ENCODE measurements at places on chromosomes 6 and 20.
A peak's percentile ranks its signal among the peaks of the same experiment; 100 is the strongest.

DNA sequence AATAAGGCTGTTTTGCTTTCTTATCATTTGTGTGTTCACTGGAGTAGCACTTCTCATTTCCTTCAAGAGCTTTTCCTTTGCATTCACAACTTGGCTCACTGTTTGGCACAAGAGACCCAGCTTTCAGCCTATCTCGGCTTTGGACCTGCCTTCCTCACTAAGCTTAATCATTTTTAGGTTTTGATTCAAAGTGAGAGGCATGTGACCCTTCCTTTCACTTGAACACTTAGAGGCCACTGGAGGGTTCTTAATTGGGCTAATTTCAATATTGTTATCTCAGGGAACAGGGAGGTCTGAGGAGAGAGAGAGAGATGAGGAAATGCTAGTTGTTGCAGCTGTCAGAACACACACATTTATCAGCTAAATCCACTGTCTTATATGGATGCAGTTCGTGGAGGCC, 82.9 kb upstream of the SCAF8 start:
- DNase-seq: no peak

GRCh38 chr6:147108259-147108910, 95.8 kb upstream of the STXBP5 start:
- no peak for DNase-seq

- no peak for DNase-seq
Observed at GRCh38 chr6:33254591-33254990, 17.1 kb downstream of the VPS52 start.

- no peak for DNase-seq
Observed at GRCh38 chr6:137722749-137723272, 144.2 kb upstream of the TNFAIP3 start.

GRCh38 chr6:143536461-143536865, 24.9 kb upstream of the FUCA2 start:
- peak; percentile 44 for DNase-seq

DNA sequence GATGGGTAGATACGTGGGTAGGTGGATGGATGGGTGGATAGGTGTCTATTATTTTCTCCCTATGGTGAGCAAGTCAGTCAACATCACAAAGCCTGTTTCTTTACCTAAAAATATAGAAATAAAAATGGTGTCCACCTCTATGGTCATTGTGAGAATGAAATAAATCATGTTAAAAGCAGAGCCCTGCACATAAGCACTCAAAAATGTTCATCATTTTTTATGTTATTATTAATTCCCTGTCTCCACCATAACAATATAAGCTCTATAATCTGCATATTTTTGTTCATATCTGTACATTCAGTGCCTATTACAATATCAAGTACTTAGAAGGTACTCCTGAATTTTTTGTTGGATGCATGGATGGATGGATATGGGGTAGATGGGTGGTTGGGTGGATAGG, 177.6 kb downstream of the ZMYND8 start:
- no peak for DNase-seq

DNA sequence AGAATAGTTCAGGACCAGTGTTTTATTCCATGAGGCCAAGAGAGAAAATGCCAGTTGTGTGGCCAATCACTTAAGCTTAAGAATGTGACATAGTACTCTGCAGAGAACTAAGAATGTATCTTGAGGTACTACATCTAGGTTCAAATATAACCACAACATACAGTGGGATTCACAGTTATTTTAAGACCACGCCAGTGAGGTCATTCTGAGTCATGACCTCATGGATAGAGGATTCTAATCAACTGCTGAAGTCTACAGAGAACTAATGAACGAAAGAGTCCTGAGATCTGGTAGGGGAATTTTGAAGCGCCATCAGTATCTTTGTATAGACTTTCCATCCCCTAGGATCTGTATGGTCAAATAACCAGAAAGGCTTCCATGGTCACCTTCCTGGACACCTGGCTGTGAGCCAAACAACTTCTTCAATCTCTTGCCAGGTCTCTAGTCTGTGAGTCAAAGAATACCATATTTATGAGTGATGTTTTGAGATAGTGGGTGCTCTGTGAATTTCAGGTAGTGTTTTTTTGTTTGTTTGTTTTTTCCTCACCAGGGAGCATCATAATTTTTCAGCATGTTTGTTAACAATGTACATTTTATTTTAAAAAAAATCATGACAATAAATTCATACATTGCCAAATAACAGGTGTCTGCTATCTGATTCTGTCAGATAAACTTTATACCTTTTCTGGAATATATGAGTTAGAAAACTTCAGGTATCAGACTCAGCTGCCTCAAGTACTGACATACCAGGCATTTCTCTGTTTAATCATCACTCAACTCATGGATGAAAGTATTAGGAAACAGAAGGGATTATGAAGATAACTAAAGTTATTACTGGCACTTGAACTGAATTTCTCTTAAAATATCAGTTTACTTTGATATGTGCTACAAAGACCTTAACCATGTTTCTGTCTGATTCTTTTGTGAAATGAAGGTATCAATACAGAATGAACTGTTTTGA, 217.9 kb downstream of the PLCB4 start:
- DNase-seq: no peak

DNA sequence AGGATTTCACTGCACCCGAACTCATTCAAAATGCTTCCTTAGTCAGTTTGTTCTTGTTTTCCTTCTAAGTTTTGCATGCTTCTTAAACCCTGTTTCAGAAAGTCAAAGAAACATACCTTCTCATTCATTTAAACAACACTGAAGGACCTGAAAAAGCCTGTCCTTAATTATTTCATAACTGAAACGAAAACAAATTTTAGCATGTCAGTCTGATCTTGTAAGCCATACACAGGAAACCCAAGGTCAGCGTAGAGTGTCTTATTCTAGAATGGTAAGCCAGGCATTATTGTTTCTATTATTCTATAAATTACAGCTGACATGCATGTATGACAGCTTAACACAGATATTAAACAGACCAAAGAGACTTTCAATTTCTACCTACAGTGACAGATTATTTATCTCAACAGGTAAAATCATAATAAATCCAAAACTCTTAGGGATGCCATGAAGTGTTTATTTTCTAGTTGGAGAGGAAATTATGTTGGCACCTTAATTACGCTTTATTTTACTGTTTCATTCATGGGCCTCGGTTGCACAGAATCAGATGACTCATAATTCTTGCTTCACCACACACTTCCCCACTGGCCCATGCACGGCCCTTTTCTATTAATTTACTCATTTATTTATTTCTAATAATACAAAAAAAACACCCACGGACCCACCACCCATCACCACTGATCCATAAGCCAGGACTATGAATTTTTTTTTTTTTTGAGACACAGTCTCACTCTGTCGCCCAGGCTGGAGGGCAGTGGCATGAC, 39.3 kb upstream of the DUSP22 start:
- DNase-seq: no peak

GRCh38 chr20:20231528-20232298, 136.2 kb upstream of the INSM1 start:
- no peak for DNase-seq

GRCh38 chr20:18103497-18103896, 34.2 kb upstream of the KAT14 start:
- no peak for DNase-seq

DNA sequence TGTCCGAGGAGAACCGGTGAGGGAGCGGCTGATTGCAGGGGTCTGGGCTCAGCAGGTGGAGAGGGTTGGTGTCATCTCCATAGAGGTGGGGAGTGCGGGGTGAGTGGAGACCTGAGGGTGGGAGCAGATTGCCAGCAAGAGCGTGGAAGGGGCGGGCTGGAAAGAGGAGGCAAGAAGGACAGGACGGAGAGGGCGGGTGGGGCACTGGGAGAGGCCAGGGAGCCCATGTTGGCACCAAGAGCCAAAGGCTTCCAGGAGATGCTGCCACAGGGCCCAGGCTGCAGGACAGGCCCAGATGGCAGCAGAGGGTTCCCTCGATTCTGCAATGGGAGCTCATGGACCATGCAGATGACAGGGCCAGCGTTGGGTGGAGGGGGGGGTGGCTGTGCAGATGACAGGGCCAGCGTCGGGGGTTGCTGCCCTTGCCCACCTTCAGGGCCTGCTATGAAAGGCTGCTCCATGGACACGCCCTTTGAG, 105.4 kb downstream of the TMEM242 start:
- DNase-seq: no peak

- DNase-seq: no peak
Observed at GRCh38 chr20:45189067-45189609, 14.4 kb downstream of the PI3 start.

DNA sequence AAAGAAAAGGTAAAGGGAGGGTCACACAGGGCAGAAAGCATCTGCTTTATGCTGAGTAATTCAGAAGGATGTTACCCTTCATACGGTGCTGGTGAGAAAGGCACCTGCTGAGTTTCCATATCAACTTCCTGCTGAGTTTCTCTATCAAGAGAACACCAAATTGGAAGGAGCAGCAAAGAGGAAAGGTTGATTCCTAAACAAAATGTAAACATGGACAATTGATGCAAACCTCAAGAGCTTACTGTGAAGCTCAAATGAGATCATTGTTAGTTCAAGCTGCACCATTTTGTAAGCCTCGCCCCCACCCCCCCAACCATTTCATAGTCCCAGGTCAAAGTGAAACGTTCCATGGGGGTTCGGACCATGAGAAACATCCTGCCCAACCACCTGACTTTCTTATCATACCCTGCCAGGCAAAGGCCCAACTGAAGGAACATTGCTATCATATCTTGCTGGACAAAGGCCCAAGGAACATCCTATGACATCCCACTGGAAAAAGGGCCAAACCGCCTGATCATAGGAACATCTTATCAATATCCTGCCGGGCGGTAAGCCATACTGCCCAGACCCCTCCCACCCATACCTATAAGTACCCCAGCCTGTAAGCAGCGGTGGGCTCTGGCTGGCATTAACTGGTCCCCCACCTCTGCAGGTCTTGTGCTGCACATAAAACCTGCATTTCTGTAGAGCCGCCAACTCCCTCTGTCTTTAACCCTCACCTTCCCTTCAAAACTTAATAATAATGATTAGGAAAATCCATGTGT, 171.6 kb downstream of the UBE3D start:
- no peak for DNase-seq

DNA sequence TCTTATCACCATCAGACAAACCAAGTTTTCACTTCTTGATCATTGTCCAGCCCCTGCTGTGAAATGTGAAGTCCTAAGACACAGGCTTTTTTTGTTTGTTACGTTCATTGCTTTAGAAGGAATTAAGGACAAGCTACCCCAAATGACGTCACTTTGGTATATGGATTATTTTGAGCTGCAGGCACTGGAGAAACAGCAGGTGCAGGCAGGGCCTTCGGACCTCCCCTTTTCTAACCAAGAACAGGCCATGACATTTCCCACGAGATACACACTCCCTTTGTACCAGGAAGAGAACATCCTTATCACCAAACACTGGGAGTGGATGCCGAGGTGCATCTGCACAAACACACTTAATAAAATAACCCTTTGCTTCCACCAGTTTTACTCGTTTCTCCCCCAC, 418.0 kb upstream of the SULF2 start:
- DNase-seq: no peak

GRCh38 chr20:57224641-57225138, 41.8 kb downstream of the BMP7 start:
- DNase-seq: no peak

- DNase-seq: peak; percentile 62
Observed at GRCh38 chr6:5116243-5116991, 31.3 kb downstream of the PPP1R3G start.

DNA sequence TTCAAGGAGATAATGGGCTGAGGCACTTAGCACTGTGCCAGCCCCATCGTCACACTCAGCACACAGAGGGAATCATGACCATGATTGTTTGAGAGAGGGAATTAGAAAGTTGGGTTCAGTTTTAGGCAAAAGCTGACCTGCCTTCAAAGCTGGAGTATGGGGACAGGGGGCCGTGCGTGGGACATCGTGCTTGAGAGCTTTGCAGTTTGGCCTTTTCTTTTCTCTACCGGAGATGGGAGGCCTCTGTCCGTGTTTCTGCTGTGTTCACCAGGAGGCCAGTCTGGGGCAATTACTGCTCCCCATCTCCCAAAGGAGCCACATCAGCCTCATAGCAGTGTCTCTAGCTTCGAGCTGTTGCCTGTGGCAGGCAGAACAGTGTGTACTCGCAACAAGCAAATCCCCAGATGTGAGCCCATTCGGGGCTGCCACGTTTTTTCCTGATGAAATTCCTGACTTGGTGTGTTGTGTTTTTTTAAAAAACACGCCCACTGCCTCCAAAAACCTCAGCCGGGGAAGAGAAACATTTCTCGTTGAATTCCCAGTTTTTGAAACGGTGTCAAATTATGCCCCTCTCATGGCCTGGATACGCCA, 20.2 kb downstream of the EYA2 start:
- DNase-seq: no peak

GRCh38 chr20:11178946-11179654, 505.3 kb upstream of the JAG1 start:
- DNase-seq: peak; percentile 54
